Ascending aorta (tissue), 2 donors: ENCODE measurements at places on chromosomes 6 and 20. TPM values are rescaled to one million over a fixed set of nuclear protein-coding genes. Genes with fewer than 3 reads are reported as not detected.

DNA sequence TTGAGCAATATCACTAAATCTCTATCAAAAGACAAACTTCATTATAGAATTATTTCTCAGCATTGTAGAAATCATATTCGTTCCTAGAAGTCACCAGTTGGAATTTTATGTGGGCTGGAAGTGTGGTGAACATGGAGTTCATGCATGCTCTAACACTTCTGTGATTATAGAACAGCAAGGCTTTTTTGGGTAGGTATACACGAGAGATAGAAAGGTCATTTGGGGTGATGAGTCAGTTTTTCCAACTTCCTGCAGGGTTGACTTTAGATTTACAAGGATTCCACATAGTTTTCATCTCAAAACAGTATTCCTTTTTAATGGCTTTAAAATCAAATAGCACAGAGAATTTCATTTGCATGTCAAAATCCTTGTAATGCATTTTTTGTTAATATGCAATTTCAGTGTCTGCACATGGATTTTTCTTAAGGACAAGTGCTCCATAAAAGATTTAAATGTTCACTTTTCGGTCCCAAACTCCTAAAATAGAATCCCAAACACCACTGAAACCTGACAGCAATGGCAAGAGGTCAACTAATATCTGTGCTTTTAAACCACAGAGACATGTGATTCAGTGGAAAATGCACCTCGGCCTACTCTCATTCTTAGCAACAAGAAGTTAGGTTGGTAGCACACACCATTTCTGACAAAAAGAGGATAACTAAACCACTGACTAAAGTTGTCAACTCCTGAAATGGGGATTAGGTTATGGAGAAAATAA lies 211.0 kb downstream of the MOXD1 start:
- H3K4me1 ChIP-seq: no peaks in the 10 kb centered on the region
- no peak for DNase-seq
- peak overlapping the region; percentile 64 for H3K27ac ChIP-seq
- H3K4me3 ChIP-seq: no peak overlapping the region
- H3K36me3 ChIP-seq: no peaks in the 10 kb centered on the region

DNA sequence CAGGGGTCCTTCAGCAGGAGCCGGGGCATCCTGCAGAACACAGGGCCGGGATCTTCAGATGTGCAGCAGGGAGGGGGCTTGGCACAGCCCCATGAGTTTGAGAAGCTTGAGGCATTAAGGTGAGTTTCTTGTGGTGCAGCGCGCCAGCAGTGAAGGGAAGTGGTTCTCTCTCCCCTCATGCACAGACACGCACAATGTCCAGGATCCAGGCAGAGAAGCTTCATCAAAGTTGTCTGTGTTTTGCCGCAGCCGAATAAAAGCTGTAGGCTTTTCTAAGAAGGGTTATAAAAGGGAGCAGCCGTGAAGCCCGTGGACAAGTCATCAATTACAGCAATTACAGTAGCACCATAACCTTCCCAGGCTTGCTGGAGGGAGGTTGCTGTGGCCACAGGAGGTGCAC lies 491.0 kb upstream of the CDH4 start:
- H3K36me3 ChIP-seq: no peaks in the 10 kb centered on the region
- H3K4me3 ChIP-seq: no peak overlapping the region
- H3K4me1 ChIP-seq: no peaks in the 10 kb centered on the region

TBX18 gene
- 81.0 TPM for total RNA-seq

CCN5 gene
- total RNA-seq: 377 TPM

LPA gene
- total RNA-seq: not detected
